ENCODE measurements at places on chromosomes 1 and 21. TPM values are rescaled to one million over a fixed set of nuclear protein-coding genes. Genes with fewer than 3 reads are reported as not detected.

OTUD7B gene
- 12.4 TPM for total RNA-seq

SLAMF1 gene
- 1.2 TPM for total RNA-seq

C1orf146 gene
- not detected for total RNA-seq

S100A5 gene
- not detected for total RNA-seq

- no peak for ATAC-seq
Measured at GRCh38 chr1:154791292-154792166, 78.6 kb downstream of the KCNN3 start.

ATXN7L2 gene
- total RNA-seq = 11.9 TPM

DNA sequence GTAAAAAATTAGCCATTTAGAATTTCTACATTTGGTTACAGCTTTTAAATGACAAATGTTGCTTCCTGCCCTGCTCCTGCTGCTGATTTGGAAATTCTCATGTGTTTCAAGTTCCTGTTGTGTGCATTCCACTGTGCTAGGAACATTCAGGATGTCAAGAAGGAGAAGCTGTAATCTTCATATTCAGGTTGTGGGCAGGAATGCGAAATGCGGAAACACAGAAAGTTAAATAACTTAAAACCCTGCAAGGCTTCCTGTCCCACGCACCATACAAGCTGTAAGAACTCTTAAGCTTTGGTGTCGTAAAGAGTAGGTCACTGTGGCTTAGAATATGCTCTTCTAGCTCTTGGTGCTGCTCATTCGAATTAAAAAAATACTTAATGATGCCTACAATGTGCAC, 52.6 kb downstream of the S100B start:
- ATAC-seq = no peak

GRCh38 chr1:194225821-194226220, 1039.4 kb upstream of the B3GALT2 start:
- no peak for ATAC-seq

GBP4 gene
- total RNA-seq = 0.27 TPM

- ATAC-seq = peak; percentile 17
Measured at GRCh38 chr1:33319949-33320618, 814 bp downstream of the A3GALT2 start.
